ENCODE measurements at places on chromosomes 6 and 20. TPM values are rescaled to one million over a fixed set of nuclear protein-coding genes. Genes with fewer than 3 reads are reported as not detected.

- DNase-seq: no peak
Measured at GRCh38 chr6:97175806-97176205, 107.2 kb downstream of the MMS22L start.

- DNase-seq: peak; percentile 60
Measured at GRCh38 chr20:41086402-41087324, 50.7 kb upstream of the PLCG1 start.

DNA sequence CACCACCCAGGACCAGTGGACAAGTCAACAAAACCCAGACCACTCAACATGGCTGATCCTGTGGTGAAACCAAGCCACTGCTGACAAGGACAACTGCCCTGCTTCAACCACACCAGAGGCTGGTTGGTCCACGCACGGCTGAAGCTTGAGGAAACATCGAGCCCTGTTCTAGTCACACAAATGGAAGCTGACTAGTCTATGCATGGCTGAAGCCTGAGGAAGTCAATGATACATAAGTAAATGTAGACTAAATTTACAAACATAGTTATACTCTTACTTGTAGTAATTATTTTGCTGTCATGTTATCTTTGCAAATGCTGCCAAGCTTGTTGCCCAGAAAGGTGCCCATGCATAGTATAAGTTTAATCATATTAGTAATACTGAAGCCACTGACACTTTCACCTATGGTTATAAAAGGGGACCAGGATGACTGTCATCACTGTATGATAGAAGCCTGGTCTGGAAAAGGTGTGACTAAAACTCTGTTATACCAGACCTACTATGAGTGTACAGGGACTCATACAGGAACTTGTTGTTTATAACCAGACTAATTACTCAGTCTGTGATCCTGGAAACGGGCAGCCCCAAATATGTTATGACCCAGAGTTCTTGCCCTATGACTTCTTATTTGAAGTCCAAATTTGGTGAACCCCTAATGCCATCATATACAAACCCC is 5.6 kb downstream of the IL22RA2 start:
- DNase-seq: no peak

- no peak for DNase-seq
Measured at GRCh38 chr6:13787137-13787536, 27.2 kb downstream of the MCUR1 start.

- DNase-seq: no peak
Measured at GRCh38 chr6:118748311-118749062, 97.1 kb upstream of the CEP85L start.

The NPEPL1 gene
- total RNA-seq: 134 TPM

The KIF25 gene
- not detected for total RNA-seq

The SLC22A1 gene
- 2.3 TPM for total RNA-seq
